HFFc6 (cell line): ENCODE measurements at places on chromosomes 16 and 17.
A peak's percentile ranks its signal among the peaks of the same experiment; 100 is the strongest.

GRCh38 chr16:55077266-55077665 is 146.6 kb downstream of the IRX5 start:
- H3K4me1 ChIP-seq: no peaks in the 10 kb centered on the region
- peaks cover 8% of the 10 kb centered on the region for H3K27me3 ChIP-seq
- H3K4me3 ChIP-seq: no peak overlapping the region
- no peaks in the 10 kb centered on the region for H3K36me3 ChIP-seq
- no peak for DNase-seq

GRCh38 chr16:53821957-53822625 is 118.1 kb downstream of the FTO start:
- H3K36me3 ChIP-seq: no peaks in the 10 kb centered on the region
- peak overlapping the region; percentile 58 for H3K4me3 ChIP-seq
- H3K27ac ChIP-seq: peak overlapping the region; percentile 70
- no peaks in the 10 kb centered on the region for H3K27me3 ChIP-seq
- peaks cover 18% of the 10 kb centered on the region for H3K4me1 ChIP-seq
- peak; percentile 73 for DNase-seq

DNA sequence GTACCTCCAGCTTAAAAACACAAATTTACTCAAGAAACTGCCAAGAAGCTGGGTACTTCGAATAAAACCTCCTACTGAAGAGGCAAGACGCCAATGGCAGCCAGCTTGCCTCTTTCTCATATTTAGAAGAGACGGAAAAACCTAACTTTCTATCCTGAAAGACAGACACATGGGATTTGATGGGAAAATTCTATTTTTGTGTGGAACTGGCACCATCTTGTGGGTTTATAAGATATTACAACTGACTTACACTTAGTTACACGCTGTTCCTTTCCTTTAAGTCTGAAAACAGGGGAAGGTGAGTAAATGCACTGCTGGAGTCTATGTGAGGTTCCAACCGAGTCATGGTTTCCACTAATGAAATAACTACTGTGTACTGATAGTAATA is 10.3 kb downstream of the ZNF18 start:
- no peak overlapping the region for H3K27ac ChIP-seq
- H3K4me3 ChIP-seq: no peak overlapping the region
- H3K4me1 ChIP-seq: no peaks in the 10 kb centered on the region
- peak; percentile 39 for DNase-seq
- no peaks in the 10 kb centered on the region; the same call in 1 of the 2 replicates for H3K27me3 ChIP-seq

DNA sequence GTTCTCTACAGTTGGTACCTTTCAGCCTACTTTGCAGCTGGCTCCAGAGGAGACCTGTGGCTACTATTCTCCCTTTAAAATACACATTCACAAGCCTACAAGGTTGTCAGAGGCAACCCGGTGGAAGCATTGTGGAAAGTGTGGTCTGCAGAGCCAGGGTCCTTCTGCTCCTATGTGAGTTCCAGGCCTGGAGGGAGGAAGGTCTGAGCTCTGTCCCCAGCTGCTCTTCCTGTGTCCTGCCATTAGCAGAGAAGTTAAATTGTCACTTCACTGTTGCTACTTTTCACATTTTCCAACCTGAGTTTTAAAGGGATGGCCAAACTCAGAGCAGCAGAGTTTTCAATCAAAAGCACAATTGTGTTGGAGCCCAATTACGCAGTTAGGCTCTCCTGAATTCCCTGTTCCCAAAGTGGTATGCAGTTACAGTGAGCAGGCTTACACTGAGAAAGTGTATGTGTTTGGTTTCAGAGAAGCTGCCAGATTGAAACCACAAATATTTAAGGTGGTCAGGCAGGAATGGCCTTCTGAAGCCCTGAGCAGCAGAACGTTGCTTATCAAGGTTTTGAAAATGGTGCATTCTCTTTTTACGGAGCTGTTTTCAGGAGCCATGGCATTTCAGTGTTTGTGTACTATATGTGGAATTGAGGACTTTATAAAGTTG is 25.0 kb downstream of the MAP3K3 start:
- no peaks in the 10 kb centered on the region for H3K27me3 ChIP-seq
- H3K4me1 ChIP-seq: peaks cover 30% of the 10 kb centered on the region
- no peak overlapping the region for H3K4me3 ChIP-seq
- H3K27ac ChIP-seq: no peak overlapping the region
- DNase-seq: peak; percentile 50
